Right lobe of liver (tissue), 6 donors: ENCODE measurements at places on chromosomes 1 and 21. TPM values are rescaled to one million over a fixed set of nuclear protein-coding genes. Genes with fewer than 3 reads are reported as not detected.

GJA9 gene
- total RNA-seq, result not detected

FCGR3A gene
- 38.5 TPM for total RNA-seq

PRKAA2 gene
- total RNA-seq, result 0.37 TPM

RNF186 gene
- total RNA-seq, result 0.30 TPM
